ENCODE measurements at places on chromosomes 4 and X.

- DNase-seq = no peak
Observed at GRCh38 chr4:31193521-31193920, 473.4 kb downstream of the PCDH7 start.

DNA sequence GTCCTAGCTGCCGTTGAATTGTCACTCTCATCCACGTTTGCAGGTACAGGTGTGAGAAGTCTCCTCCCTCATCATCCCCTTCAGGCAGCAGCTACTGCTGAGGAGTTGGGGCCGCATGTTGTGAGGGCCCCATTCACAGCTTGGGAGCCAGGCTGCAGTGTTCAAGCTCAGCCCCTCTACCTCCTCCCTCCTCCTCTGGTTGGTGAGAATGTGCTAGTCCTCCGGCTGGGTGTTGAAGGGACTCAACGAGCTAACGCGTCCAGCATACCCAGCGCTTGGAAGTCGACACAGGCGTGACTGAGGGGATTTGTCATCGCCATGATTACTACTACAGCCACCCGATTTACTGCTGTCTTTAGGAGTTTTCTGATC, 82.0 kb upstream of the PSAPL1 start:
- DNase-seq = no peak

- no peak for DNase-seq
Observed at GRCh38 chr4:55033296-55033695, 92.1 kb downstream of the KDR start.

- no peak for DNase-seq
Observed at GRCh38 chr4:139849219-139849618, 183.6 kb downstream of the MGST2 start.

DNA sequence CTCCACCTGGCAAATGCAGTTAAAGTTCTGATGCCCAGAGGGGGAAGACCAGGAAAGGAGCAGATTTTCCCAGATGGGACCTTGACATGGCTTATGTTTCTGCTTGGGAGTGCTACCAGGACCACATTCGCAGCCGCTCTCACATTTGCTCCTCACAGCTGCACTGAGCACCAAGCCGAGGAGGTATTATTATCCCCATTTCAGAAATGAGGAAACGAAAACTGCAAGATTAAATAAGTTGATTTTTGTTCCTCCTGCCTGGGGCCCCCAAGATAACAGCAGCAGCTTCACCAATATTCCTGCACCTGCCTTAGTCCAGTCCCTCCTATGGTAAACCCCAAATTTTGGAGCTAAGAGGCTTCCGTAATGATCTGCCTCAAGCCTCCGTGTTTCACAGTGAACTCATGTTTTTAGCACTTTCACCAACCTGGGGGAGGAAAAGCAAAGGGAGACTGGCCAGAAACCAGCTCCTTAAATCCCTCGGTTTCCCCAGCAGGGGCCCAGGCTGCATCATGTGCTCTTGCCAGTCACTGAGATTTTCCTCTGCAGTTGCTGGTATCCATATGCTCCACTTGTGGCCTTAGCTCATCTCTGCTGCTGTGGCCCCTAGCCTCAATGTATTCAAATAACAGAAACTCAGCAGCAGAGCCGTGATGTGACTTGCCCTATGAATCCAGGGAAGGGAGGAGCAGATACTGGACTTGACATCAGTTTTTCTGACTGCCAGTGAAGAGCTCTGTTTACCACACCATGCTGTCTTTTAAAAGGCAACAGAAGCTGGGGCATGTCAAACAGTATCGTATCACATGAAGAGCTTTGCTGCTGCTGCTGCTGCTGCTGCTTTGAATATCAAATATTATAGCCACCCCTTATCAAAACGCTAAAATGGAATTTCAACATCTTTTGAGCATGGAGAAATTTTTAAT, 95.5 kb upstream of the KLHL13 start:
- no peak for DNase-seq

- peak; percentile 45 for DNase-seq
Observed at GRCh38 chr4:148273501-148273986, 168.7 kb downstream of the NR3C2 start.

DNA sequence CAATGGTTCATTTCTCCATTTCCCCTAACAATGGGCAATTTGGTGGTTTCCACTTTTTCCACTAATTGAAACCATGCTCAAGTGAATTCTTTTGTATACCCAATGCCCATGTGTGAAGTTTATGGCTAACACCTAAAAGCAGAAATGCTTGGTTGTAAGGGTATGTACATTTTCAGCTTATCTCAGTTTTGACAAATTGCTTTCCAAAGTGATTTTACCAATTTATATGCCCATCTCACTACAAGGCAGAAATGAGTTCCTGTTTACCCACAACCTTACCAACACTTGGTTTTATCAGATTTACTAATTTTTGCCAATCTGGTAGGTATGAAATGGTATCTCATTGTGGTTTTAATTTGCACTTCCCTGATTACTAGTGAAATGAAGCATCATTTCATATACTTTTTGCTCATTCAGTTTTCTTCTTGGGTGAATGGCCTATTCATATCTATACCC, 14.8 kb downstream of the GPR34 start:
- no peak for DNase-seq

DNA sequence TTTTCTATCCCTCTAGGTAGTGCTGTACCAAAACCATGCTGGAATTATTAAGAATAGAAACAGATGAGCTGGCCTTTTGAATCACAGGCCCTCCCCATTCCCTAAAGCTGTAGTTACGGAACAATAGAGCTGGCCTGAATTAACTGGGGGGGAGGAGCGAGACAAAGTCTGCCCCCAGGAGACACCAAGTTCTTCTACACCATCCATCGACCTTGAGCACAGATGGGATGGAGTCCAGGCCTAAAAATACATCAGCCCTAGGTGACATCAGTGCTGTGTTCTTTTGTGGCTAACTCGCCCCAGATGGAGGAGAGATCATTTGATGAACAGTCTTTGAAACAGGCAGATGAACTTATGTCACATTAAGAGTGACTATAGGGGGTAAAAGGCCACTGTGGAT, 49.6 kb downstream of the LHFPL1 start:
- no peak for DNase-seq

DNA sequence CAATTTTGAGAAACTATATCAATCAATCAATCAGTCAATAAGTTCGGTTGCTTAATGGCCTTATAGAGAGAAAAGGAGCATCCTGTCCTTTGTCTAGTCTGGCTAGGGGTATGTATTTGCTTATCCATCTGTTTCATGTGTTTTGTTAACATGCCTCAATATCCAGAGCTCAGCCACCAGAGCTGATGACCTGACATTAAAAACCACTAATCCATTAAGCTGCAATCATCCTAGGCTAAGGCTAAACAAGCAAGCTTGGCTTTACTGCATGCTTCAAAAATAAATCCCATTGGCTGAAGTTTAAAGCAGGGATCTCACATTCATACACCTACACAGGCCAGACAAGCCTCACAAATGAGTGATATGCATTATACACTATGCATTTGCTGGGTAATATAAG, 139.7 kb downstream of the INPP4B start:
- DNase-seq = no peak

DNA sequence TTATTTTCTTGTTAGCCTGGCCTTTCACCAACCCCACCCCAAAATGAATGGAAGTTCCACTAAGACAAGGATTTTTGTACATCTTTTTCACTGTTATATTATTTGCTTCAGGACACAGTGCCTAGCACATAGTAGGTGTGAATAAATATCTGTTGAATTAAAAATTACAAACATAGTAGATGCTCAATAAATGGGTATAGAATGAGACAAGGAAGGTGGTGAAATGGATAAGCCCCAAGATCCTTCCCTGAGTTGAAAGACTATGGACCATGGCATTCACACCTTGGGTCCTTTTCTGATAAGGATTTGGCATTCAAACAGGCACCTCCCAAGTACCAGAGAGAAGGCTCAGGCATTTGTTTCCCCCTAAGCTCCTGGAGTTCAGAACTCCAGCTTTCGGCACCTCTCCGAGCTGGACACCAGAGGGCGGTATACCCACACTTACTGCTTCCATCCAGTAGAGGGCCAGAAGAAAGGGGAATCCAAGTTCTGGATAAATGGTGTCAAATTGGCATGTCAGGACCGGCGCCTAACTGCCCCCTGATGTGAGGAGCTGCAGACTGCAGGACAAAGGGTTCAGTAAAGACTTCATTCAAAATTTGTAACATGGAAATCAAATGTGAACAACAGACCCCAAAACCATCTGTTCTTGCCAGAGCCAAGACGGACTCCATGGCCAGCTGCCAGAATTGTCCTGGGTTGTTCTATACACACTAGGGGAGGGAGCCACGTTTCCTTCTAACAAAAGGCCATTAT, 193.0 kb downstream of the GPC3 start:
- peak; percentile 47 for DNase-seq

DNA sequence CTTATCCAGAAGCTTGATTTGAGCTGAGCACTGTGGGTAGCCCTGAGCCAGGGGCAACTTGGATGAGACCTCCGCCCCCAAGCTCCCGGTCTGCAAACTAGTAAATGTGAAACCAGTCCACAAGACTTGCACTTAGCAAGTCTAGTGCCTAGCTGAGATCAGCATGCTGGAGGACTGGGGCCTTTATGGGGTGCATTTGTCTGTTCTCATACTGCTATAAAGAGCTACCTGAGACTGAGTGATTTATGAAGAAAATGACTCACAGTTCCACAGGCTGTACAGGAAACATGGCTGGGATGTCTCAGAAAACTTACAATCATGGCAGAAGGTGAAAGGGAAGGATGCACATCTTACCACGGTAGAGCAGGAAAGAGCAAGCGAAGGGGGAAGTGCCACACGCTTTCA, 42.1 kb upstream of the HOPX start:
- no peak for DNase-seq

- no peak for DNase-seq
Observed at GRCh38 chr4:40489961-40490360, 139.7 kb downstream of the RBM47 start.

DNA sequence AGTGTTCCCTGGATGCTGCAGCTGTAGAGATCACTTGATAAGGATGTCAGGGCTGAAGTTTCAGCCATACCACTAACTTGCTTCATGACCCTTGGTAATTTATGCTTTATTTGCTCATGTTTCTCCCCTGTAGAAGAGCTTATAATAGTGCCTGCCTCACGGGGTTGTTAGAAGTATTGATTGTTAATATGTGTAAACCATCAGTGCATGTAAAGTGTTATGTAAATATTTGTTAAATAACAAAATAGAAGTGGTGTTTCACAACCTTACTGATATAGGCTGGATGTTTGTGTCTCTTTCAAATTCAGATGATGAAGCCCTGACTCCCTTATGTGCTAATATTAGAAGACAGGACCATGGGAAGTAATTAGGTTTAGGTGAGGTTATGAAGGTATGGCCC, 1.5 kb upstream of the CXCL2 start:
- DNase-seq = no peak

GRCh38 chrX:142002471-142002870, 98.8 kb downstream of the MAGEC1 start:
- no peak for DNase-seq

- no peak for DNase-seq
Observed at GRCh38 chr4:121788896-121789295, 12.2 kb upstream of the EXOSC9 start.

- no peak for DNase-seq
Observed at GRCh38 chrX:135421932-135422809, at the start of gene SMIM10L2A. Gene SMIM10L2A, plus strand, starts transcription at chrX:135421944. Its CDS starts 188 bp downstream, at chrX:135422132.

DNA sequence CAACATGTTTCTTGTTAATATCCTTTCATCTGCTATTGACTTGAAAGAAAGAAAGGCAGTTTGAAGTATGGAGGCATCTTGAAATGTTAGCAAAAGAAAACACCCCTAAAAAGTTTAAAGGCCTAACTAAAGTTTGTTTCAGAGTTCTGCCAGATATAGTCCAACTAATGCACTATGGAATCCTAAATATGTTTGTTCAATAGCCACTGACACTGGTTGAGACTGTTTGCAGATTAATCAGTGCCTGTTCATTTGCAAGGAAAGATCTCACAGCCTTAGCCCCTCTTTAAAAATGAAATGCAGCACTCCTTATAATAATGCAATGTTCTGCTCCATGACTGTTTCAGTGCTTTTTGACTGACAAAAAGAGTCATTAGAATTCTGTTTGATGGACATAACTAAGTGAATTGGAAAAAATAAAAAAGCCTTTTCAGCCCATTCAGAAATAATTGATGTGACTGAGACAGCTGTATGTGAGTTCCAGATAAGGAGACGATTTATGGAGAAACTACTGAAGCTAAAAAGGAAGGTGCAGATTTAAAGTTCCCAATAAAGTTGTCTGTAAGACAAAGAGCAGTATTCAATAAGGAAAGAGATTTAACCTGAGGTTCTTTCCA, 192.0 kb downstream of the PCDH7 start:
- no peak for DNase-seq

GRCh38 chr4:32460972-32461371, 1740.8 kb downstream of the PCDH7 start:
- DNase-seq = no peak

- DNase-seq = no peak
Observed at GRCh38 chr4:82447886-82448285, 17.5 kb downstream of the ENOPH1 start.

GRCh38 chr4:126386512-126386911, 1071.8 kb downstream of the FAT4 start:
- no peak for DNase-seq

- no peak for DNase-seq
Observed at GRCh38 chrX:49956313-49956712, 33.9 kb downstream of the CLCN5 start.

DNA sequence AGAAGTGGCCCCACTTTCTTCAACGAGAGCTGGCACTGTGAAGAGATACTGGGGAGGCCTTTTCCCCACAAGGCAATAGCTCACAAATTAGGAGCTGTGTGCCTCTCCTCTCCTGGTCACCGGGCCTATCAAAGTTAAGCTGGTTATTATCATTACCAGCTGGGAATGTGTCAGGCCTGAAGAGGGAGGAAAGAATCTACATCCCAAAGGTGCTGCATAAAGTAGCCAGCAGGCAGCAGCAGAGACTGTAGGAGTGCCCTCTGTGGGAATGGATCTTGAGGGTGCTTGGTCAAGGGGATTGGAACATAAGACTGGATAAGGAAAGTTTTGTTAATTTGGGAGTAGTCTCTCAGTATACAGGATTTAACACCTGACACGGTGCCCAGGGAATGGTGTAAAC, 9.1 kb upstream of the TMPRSS11D start:
- no peak for DNase-seq

GRCh38 chrX:110944311-110944750, 148.7 kb upstream of the CHRDL1 start:
- no peak for DNase-seq

GRCh38 chr4:88858752-88859151, 161.1 kb upstream of the NAP1L5 start:
- no peak for DNase-seq

DNA sequence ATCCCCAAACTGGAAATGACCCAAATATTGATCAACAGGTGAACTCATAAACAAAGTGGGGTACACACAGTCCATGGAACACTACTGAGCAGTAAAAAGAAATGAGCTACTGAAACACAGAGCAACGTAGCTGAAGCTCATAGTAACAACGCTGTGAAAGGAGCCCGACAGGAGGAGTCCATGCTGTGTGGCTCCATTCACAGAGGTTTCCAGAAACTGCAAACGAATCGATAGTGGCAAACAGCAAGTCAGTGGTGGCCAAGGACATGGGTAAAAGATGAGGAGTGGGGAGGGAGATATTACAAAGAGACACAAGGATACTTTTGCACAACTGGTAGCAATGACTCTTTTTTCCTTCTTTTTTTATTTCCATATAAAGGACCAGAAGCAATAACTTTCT, 90.4 kb downstream of the HAUS3 start:
- DNase-seq = no peak

- DNase-seq = no peak
Observed at GRCh38 chr4:155512817-155513216, 136.1 kb upstream of the MAP9 start.

- DNase-seq = no peak
Observed at GRCh38 chr4:139846766-139847165, 181.1 kb downstream of the MGST2 start.
